ENCODE measurements at places on chromosomes 1 and 21.

GRCh38 chr1:103373991-103374390, 151.5 kb upstream of the RNPC3 start:
- H3K36me3 ChIP-seq = no peaks in the 10 kb centered on the region
- DNase-seq = no peak
- no peak overlapping the region for H3K27ac ChIP-seq
- no peaks in the 10 kb centered on the region for H3K27me3 ChIP-seq
- no peaks in the 10 kb centered on the region for H3K4me1 ChIP-seq
- no peak overlapping the region for H3K4me3 ChIP-seq

DNA sequence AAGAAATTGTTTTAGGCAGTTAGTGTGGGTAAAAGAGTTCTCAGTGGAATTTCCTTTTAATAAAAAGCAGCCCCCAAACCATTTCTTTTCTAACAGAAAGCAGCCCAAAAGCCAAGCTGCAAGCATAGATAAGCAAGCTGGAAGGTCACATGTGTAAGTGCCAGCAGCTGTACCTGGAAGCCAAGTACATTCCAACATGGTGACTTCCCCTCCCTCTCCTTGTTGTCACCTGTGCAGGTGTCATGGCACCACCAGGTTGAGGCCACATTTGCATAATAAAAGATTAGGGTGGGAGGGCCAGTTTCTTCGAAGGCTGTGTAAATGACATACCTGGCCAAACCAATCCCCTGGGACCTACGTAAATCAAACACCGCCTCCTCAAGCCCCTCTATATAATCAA, 240.3 kb upstream of the RAB4A start:
- H3K36me3 ChIP-seq = no peaks in the 10 kb centered on the region
- no peak overlapping the region for H3K4me3 ChIP-seq
- no peaks in the 10 kb centered on the region for H3K27me3 ChIP-seq
- peaks cover 71% of the 10 kb centered on the region for H3K4me1 ChIP-seq

DNA sequence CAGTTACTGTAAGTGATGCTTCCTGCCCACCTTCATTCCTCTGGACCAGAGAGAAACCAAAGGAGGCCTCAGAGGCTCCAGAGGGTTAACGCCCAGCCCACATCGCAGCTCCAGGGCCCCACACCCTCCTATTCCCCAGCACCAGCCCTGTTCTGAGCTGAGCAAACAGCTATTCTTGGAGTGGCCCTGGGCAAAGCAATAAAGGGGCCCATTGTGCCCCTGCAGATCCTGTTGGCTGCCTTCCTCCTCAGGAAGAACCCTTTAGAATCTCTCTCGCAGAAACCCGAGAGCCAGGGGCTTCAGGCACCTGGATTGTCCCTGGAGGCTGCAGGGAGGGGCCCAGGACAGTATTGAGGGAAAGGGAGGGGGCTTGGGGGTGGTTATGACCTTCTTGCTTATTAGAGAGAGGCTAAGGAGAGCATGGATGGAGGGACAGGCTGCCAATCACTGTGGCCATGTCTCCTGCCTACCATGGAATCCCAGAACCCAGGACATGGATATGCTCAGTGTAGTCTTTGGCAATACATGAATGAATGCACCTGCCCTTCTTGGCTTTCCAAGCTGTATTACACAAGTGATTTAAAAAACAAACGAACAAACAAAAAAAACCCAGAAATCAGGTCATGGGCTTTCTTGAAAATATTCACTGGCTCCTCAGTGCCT, 9.2 kb downstream of the PADI2 start:
- peak; percentile 41 for DNase-seq
- H3K27ac ChIP-seq = no peak overlapping the region
- no peaks in the 10 kb centered on the region for H3K27me3 ChIP-seq
- no peaks in the 10 kb centered on the region for H3K36me3 ChIP-seq
- H3K4me3 ChIP-seq = no peak overlapping the region
- no peaks in the 10 kb centered on the region for H3K4me1 ChIP-seq

DNA sequence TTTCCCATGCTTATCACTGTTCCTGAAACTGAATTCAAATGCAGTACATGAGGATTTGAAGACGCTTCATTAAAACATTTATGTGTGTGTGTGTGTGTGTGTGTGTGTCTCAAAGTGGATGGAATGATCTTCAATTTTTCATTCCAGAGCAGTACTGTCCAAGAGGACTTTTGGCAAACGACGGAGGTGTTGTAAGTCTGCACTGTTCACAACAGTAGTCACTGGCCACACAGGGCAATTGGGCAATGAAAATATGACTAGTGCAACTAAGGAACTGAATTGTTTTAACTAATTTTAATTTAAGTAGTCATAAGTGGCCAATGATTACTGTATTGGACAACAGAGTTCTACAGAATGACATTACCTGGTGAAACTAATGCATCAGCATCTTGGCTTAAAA, 5.0 kb downstream of the TAF5L start:
- H3K4me3 ChIP-seq = no peak overlapping the region
- no peak for DNase-seq
- no peaks in the 10 kb centered on the region for H3K27me3 ChIP-seq
- no peaks in the 10 kb centered on the region for H3K36me3 ChIP-seq
- H3K4me1 ChIP-seq = peaks cover 3% of the 10 kb centered on the region

DNA sequence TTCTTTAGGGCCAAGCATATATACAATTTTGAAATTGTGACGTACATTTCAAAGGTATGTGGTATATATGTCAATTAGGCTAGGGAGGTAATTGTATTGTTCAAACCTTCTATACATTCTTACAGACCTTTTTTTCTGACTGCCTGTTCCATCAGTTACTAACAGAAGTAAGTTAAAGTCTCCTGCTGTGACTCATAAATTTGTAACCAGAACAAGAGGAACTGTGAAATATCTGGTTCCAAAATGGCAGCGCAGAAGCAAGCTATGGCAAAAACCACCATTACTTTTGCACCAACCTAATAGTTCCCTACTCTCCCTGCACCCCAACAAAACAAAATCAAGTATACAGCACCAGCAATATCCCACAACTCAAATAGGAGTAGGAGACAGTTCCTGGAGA, 93.6 kb downstream of the ENAH start:
- H3K4me1 ChIP-seq = no peaks in the 10 kb centered on the region
- H3K36me3 ChIP-seq = no peaks in the 10 kb centered on the region
- no peak for DNase-seq
- H3K4me3 ChIP-seq = no peak overlapping the region
- no peak overlapping the region for H3K27ac ChIP-seq
